ENCODE measurements at places on chromosomes 2 and 18.

GRCh38 chr2:174450021-174450816, 36.6 kb downstream of the GPR155 start:
- DNase-seq = no peak

GRCh38 chr2:67165523-67165990, 231.6 kb upstream of the ETAA1 start:
- no peak for DNase-seq

DNA sequence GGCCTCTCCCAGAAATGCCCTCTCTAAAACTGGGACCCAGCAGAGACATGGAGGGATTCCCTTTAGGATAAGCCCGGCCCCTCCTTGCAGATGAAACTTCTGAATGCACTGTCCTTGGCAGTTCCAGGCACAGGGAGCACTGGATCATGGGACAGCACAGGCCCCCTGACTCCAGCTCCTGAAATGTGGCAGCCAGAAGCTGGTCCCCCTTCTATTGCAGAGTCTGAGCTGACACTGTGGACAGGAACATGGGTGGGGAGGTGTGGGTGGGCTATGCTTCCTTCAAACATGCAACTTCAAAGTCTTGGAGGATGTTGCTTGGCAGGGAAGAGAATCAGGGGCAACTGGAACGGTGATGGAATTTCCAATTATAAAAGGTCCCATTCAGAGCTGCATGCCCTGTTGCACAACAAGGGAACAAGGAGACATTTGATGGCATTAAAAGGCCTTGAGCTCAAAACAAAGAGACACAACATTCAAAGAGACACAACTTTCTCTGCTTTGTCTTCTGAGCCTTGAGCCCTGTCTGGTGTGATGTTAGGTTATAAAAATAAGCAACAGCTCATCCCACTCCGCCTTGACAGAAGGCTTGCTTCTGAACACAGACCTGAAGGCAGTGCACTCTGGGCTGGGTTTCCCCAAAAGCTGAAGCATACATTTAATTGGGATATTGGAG, 239.0 kb downstream of the OSR1 start:
- no peak for DNase-seq

DNA sequence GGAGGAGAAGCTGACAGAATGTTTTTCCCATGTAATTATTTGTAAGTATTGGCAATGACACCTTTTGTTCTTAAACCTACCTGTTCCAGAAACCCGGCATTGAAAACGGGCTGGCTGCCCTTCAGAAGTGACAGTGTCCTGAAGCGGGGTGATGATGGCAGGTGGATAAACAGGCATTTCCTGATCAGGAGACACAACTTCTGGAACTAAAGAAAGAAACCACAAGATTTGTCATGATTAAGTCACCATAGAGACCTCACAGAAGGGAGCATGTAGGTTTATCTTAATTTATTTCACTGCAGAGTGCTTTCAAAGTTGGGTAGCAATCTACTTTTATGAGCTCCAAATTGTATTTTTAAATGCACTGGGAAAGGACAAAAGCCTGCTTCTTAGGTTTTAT, 43.1 kb downstream of the TTN start:
- no peak for DNase-seq

- no peak for DNase-seq
Observed at GRCh38 chr2:164960159-164960558, 4.8 kb upstream of the SLC38A11 start.

- DNase-seq = no peak
Observed at GRCh38 chr2:241309684-241310117, 5.8 kb downstream of the HDLBP start.

DNA sequence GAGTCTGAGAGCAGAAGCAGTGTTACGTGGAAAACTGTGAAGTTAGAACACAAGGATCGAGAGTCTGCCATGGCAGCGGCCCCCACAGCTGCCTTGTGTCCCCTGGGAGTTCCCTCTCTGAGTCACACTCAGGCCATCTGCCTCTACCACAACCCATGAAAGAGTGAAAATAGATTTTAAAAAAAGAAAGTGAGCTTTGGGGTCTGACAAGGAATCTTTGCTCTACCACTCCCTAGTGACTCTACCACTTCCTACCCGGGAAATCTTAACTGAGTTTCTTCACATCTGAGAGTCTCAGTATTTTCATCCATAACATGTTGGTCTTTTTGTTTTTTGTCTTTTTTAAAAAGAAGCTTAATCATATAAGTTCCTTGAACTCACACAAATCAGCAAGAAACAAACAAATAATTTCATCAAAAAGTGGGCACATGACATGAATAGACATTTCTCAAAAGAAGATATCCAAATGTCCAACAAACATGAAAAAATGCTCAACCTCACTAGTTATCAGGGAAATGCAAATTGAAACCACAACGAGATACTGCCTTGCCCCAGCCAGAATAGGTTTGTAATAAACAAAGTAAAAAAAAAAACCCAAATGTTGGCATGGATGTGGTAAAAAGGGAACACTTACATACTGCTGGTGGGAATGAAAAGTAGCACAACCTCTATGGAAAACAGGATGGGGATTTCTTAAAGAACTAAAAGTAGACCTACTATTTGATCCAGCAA, 2.4 kb upstream of the MSGN1 start:
- no peak for DNase-seq

DNA sequence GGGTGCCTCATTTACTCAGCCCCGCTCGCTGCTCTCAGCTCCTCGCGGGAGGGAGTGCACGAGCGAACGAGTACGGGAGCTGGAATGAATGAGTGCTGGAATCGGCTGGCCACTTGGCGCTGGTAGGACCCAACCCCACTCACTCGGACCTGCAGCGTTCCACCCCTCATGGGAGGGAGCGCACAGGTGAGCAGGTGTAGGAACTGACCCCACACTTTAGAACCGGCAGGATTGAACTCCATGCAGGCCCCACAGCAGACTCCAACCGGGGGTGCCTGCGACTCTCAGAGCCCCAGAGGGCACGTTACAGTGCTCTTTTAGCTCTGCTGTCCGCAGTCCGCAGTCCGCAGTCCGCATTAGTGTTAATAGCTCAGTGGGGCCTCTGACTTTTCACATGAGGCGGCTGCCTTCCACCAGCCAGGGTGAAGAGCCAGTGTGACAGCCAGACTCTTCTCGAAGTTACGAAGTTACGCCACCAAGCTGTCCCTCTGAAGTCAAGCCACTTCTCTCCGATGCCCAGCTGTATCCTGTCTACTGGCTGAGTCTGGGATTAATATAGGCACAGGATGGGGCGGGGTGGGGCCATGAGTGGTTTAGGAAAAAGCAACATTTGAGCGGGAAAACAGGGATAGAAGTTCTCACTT, 102.7 kb upstream of the ARHGAP15 start:
- DNase-seq = no peak

DNA sequence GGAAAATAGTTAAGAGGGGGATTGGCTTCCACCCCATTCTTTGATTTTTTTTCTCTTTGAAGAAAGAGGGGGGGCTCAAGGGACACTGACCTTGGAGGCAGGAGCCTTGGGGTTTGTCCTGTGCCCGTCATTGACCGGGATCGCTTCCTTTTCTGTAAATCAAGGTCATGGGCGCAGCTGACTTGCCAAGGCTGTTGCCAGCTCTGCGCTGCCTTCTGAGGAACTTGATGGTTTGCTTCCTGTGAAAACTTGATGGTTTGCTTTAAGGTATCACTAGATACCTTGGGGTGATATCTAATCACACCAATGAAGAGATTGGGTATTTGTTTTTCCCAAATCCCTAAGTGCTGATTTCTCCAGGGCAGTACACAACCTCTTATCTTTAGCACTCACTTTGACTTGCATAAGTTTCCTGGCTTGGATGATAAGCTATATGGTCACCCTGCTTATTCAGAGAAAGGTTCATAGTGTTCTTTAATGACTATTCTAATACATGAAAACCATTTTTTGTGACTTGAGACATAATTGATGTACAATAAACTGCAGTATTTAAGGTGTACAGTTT, 56.0 kb downstream of the DGKD start:
- DNase-seq = no peak

GRCh38 chr2:66362701-66363100, 72.2 kb upstream of the MEIS1 start:
- no peak for DNase-seq

- no peak for DNase-seq
Observed at GRCh38 chr2:117935456-117935855, 78.4 kb downstream of the CCDC93 start.

DNA sequence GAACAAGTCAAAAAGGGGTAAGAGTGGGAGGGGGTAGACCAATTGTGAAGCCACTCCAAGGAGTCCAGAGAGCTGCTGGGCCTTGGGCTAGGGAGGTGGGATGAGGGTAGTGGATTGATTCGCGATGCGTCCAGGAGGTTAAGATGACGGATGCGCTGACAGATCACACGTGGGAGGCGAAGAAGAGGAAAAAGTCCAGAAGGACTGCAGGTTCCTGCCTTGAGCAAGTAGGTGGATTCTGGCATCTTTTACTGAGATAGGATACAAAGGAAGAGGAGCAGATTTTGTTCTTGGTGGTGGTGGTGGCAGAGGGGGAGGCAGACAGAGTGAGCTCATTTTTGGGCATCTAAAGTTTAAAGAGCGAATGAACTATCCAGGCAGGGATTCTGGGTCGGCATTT, 76.5 kb downstream of the KCTD1 start:
- no peak for DNase-seq

- no peak for DNase-seq
Observed at GRCh38 chr2:12728221-12728777, 11.6 kb downstream of the TRIB2 start.

DNA sequence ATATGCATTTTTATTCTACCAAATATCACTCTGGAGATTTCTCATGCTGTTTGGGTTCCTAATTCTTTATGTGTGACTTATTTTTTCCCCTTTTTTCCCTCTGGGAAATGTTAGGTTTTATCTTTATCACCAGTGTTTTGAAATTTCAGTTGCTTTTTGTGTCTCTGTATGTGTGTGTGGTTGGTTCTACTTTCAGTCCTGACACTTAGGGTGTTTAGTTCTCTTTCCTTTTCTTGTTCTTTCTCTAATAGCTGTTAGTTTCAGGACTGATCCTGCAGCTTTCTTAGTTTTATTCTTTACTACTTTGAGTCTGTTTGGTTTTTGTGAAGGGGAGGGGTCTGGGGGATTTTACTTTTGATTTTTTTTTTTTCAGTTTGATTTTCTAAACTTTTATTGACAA, 23.1 kb downstream of the PPM1B start:
- DNase-seq = no peak

DNA sequence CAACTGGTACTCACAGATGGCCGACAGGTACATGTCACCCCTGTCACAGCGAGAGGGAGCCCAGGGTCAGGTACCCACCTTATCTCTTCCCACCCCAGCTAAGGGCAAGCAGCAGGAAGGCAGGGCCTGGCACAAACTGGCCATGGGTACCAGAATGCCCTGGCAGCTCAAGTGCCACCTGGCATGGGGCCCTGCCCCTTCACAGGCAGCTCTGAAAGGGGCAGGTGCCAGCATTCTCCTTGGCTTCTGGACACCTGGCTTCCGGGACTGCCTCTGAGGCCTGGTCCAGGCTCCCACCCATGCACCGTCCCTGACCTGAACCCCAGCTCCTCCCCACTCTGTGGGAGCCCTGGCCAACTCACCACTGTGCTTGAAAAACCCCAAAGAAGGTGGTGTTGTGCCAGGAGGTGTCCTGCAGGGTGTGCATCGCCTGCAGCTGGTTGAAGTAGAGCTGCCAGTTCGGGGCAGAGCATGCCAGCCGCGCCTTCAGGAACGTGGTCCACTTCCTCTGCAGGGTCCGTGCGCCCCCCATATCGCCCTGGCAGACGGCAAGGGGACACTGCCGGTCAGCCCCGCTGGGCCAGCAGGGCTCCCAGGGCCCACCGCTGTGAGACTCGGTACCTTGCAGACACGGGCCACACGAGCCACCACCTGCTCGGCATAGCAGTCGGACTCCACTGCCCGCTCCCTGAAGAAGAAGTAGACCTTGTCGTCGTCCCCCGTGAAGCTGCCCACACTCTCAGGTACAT, 5.4 kb downstream of the SEMA4C start:
- no peak for DNase-seq

DNA sequence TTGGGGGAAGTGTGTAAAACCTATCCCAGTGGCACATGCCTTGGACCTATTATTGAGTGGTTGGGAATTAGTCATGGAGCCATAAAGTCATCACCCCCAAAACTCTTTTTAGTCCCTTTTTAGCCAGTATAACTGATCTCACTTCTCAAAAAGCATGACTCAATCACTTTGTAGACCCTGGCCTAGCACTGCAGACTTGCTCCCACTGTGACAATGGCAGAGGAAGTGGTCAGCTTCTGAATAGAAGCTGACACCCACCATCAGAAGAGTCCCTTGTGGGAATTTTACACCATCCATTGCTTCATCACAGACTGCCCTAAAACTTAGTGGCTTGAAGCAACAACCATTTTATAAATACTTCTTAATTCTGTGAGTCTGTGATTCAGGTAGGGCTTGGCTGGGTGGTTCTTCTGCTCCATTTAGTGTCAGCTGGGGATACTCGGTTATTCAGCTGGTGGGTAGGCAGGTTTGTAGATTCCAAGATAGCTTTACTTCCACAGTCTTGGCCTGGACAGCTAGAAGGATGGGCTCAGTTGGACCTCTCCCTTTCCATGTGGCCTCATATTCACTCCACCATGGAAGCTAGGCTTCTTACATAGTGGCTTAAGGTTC, 10.8 kb upstream of the ITGA6 start:
- no peak for DNase-seq

DNA sequence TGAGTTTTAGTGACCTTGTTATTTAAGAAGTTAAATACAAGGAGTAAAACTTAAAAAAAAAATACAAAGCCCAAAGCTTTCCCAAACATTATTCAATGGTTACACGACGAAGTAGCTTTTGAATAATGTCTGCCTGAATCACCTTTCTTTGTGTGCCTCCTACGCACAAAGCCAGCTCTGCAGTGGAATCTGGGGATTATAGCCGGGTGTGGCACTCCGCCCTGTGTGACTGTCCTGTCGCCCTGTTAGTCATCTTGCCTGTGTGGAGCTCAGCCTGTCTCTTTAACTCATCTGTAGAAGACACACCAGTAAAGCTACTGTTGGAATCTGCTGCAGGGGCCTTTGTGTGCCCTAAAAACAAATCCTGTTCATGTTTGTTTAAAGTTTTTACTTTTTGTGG, 79.4 kb upstream of the TCF7L1 start:
- DNase-seq = no peak

GRCh38 chr2:222993920-222994650, 57.9 kb upstream of the KCNE4 start:
- no peak for DNase-seq

- no peak for DNase-seq
Observed at GRCh38 chr18:58715540-58715939, 44.3 kb downstream of the MALT1 start.

DNA sequence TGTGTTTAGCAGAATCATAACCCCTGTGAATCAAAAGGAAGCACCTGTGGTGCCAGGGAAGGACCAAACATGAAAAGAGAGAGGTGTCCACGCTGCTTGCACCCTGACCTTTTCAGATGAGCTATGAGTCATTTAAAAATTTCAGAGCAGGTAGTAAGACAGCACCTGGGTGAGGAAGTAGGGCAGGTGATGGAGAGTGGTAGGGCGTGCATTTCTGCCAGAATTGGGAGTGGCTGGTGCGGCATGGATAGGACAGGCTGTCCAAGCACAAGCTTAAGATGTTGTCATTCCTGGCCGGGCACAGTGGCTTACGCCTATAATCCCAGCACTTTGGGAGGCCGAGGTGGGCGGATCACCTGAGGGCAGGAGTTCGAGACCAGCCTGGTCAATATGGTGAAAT, 36.8 kb downstream of the NPAS2 start:
- no peak for DNase-seq

GRCh38 chr2:233247744-233248143, 3.7 kb upstream of the ATG16L1 start:
- no peak for DNase-seq

Data from cortex of kidney (tissue), 1 donor.